Fibroblast of skin of right quadriceps (primary cell): ENCODE measurements at places on chromosomes 16 and 17.

- DNase-seq = no peak
These were observed 59.7 kb upstream of the TNRC6C start for GRCh38 chr17:77898521-77899434.

DNA sequence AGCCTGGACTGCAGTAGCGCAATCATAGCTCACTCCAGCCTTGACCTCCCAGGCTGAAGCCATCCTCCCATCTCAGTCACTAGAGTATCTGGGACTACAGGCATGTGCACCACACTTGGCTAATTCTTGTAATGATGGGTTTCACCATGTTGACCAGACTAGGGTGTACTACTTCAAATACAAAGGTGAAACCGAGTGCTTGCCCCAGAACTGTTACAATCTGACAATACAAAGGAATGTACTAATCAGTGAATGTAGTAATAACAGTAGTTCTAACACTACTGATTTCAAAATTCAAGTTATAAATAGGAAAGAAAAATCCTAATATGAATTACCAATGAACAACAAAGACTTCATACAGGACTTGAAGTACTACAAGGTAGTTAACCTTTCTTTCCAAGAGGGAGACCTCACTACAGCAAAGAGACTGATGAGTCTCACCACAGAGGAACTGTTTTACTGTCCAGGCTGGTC lies 24.4 kb downstream of the CRK start:
- no peak for DNase-seq

DNA sequence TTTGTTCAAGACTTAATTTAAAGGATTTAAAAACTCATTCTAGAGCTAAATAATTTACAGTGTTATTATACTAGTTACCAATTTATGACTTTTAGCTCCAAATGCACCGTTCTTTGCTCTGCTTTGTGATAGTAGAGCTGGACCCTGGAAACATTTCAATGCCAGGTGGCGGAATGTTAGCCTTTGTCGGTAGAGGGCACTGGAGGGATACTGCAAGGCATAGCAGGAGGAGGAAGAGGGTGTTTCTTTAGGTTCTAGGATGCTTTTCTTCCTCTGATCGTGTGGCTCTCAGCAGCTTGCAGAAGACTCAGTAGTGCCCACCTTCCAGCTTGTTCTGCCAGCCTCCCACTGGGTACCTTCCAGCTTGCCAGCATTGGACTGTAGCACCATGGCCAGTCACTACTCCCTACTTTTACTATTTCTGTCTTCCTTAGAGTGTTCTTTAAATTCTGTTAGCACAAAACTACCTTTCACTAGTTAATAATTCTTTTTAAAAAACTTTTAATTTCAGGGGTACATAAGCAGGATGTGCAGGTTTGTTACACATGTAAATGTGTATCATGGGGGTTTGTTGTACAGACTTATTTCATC lies 325.3 kb downstream of the UTP18 start:
- DNase-seq = no peak

GRCh38 chr17:78355045-78355641 lies 4.7 kb downstream of the SOCS3 start:
- no peak for DNase-seq

DNA sequence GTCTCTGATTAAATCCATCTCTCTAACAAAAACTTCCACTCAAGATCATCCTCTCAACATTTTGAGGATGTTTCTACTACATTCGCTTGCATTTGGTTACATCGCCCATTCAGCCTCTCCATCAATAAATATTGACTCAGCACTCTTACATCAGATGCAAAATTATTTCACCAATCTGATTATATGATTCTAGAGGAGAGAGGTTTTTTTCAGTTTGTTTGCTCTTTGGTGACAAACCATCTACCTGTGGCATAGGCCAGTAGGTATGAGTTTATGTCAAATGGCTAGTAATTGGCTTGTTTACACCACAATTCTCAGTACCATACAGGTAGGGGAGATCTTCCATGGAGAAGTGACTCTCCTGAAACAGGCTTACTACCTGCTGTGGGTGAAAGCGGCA lies 52.3 kb downstream of the TOX3 start:
- no peak for DNase-seq

- no peak for DNase-seq
These were observed 848 bp downstream of the DNASE1L2 start for GRCh38 chr16:2237102-2237482.

DNA sequence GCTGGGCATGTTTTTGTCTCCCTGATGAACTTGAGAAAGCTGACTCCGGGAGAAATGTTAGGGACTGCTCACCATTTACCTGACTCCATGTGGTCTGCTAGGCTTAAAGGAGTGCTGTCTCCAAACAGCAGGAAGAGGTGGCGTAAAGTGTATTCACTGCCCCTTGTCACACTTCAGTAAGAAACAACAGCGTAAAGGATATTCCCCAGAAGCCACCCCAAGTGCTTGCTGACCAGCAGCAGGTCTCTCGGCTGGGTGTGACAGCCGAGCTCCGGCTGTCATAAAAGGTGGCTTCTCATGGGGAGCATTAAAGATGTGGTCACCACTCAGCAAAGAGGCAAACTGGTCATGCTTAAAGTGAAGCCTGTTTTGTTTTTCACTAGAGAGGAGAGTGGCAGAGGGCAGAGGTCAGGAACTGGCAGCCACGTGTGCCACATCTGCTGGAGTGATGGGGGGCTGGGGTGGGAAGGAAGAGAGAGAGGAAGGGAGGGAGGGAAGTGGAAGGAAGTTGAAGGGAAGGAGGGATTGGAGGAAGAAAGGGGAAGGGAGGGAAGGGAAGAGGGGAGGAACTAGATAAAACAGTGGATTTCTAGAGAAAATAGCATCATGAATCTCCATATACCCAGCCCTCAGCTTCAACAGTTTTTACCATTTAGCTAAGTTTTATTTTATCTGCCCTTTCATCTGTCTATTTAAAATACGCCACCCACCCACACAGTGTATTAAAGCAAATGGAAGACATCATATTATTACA lies 119.3 kb downstream of the CLEC16A start:
- no peak for DNase-seq

DNA sequence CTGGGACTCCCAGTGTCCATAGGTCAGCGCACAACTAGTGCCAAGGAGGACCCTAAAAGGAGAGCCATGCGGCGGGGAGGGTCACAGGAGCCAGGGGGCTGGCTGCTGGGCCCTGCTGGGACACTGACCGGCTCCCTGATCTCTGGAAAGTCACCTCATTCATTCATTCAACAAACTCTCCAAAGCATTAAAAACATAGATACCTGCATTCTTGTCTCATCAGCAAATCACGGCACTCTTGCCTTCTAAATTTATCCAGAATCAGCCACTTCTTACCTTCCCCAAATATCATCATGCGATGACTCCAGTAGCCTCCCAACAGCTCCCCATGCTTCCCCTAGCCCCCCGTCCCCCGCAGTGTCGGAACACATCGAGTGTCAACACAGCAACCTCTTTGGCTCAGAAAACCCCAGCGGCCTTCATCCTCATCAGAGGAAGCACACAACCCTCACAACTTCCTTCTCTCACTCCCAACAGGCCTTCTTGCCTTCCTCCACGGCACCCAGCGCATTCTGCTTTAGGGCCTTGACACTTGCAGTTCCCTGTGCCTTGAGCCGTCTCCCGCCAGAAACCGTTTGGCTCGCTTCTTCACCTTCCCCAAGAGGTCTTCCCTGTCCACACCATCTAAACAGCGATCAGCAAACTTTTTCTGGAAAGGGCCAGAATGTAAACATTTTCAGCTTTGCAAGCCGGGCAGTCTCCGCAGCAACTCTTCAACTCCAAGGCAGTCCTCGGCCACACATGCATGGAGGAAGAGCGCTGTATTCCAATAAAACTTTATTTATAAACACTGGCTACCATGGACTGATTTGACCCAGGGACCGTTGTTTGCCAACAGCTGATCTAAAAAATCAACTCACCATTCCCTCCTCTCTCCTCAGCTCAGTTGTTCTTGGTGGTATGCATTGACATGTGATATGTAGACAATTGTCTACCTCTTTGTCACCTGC lies 119.5 kb upstream of the TNRC6C start:
- DNase-seq = no peak

DNA sequence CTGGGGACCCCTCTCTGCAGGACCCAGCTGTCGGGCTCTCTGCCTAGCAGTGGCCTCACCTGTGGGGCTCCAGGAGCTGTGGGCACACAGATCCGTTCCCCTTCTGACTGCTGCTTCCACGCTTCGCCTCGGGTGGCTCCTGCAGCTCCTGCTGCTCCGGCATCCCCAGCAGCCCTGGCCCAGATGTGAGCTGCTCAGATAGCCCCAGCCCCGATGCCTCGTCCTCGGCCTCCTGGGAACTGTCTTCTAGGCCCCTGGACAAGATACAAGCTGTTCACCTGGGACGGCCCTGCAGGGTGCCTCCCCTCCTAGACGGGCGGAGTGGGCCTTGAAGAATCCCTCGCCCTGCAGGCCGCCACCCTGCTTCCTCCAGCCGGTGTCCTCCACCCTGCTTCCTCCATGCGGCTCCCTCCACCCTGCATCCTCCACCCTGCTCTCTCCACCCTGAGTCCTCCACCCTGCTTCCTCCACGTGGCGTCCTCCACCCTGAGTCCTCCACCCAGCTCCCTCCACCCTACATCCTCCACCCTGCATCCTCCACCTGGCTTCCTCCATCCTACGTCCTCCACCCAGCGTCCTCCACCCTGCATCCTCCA lies 11.0 kb downstream of the EMC6 start:
- DNase-seq = no peak

- DNase-seq = peak; percentile 98
These were observed 223.7 kb upstream of the AXIN2 start for GRCh38 chr17:65785109-65785508.
